Fibroblast of lung (primary cell): ENCODE measurements at places on chromosomes 12 and 14. TPM values are rescaled to one million over a fixed set of nuclear protein-coding genes. Genes with fewer than 3 reads are reported as not detected.

DNA sequence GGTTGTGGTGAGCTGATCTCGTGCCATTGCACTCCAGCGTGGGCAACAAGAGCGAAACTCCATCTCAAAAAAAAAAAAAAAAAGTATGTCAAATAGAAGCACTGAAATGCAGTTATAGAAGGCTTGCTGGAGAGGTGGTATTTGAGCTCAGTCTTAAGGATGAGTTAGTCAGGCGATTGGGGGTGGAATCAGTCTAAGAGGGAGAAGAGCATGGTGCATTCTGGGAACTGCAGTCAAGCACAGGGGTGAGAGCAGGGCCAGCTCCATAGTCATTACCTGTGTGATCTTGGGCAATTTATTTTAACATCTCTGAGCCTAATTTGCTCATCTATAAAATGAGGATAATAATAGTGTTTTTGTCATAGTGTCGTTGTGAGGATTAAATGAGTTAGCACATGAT is 5.9 kb upstream of the GNB3 start:
- peaks cover 40% of the 10 kb centered on the region for H3K36me3 ChIP-seq
- no peaks in the 10 kb centered on the region for H3K27me3 ChIP-seq
- H3K4me1 ChIP-seq: peaks cover 3% of the 10 kb centered on the region
- no peak overlapping the region for H3K4me3 ChIP-seq

DNA sequence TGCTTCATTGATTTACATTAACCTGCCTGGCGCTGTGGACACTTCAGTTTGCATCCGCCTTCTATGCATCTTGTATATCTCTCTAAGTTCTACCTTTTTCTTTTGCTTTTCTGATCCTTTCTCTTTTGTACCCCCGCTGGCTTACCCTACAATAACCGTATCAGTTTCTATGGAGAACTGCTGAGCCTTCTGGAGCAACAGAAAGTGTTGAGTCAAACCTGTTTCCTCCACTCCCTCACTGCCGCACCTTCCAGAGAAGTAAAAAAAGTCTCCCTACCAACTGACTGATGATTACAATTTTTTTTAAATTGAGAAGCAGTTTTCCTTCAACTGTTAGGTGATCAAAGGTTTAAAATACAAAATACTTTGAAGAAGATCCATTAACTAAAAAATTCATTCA is 17.4 kb downstream of the EXD2 start:
- no peak overlapping the region for H3K4me3 ChIP-seq
- no peaks in the 10 kb centered on the region for H3K27me3 ChIP-seq
- no peak overlapping the region for H3K27ac ChIP-seq
- H3K36me3 ChIP-seq: no peaks in the 10 kb centered on the region

- no peak overlapping the region for H3K27ac ChIP-seq
- no peaks in the 10 kb centered on the region for H3K4me1 ChIP-seq
- DNase-seq: peak; percentile 60
- no peaks in the 10 kb centered on the region for H3K27me3 ChIP-seq
These were observed 8.2 kb upstream of the RPS6KA5 start for GRCh38 chr14:91068642-91069041.

GRCh38 chr12:31687101-31687527 is 27.6 kb downstream of the ETFBKMT start:
- no peak overlapping the region for H3K27ac ChIP-seq
- H3K36me3 ChIP-seq: no peaks in the 10 kb centered on the region
- no peaks in the 10 kb centered on the region for H3K4me1 ChIP-seq
- no peak for DNase-seq
- H3K4me3 ChIP-seq: no peak overlapping the region
- no peaks in the 10 kb centered on the region for H3K27me3 ChIP-seq

DNA sequence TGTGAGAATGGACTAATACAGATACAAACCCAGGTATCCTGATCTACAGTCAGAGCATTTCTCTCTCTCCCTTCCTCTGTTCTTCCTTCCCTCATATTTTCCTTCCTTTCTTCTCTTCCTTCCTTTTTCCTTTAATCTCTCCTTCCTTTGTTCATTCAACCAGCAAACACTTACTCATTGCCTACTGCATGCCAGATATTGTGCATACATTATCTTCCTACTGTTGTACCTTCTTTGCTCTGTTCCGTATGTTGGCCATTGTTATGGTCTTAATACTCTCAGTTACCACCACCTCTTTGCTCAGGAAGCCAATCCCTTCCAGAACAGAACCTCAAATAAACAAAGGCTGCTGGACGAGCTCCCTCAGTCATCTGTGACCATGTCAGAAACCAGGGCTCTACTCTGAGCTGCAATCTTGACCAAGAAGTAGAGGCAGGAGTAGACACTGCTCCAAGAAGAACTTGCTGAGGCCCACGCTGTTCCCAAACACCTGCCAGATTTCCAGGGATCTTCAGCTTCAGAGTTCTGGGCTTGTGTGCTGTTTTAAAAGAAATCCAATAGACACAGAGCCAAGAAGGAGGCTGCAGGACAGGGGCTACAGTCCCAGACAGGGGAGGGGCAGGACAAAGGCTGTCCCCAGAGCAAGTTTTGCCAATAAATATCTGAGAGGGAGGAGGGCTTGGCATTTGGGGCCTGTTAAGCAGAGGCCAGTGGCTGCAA is 526.7 kb upstream of the TBX3 start:
- no peaks in the 10 kb centered on the region for H3K27me3 ChIP-seq
- H3K27ac ChIP-seq: no peak overlapping the region
- no peak overlapping the region for H3K4me3 ChIP-seq

DNA sequence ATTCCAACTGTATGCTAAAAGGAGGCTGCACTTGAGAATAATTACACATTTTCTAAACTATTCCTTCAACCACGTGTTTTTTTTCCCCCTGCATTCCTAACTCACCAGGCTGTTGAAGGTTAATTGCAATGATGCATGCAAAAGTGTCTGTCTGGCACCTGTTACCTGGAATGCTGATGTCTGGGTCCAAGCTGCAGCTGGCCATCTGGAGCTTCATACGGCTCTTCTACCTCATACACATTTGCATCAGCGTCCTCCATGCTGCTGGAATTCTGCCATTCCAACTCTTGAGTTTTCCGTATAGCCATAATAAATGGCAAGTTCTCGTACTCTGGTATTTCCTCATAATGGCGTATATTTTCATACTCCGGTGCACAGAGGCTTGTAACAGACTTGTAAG is 8.6 kb downstream of the FGD6 start:
- no peak overlapping the region for H3K27ac ChIP-seq
- no peak overlapping the region for H3K4me3 ChIP-seq
- H3K4me1 ChIP-seq: peaks cover 18% of the 10 kb centered on the region
- DNase-seq: no peak
- no peaks in the 10 kb centered on the region for H3K27me3 ChIP-seq
- no peaks in the 10 kb centered on the region for H3K36me3 ChIP-seq

GRCh38 chr14:64707661-64708060 is 3.4 kb downstream of the PLEKHG3 start:
- H3K4me3 ChIP-seq: no peak overlapping the region
- no peak overlapping the region for H3K27ac ChIP-seq
- H3K4me1 ChIP-seq: peaks cover 13% of the 10 kb centered on the region
- peaks cover 9% of the 10 kb centered on the region for H3K27me3 ChIP-seq
- no peaks in the 10 kb centered on the region for H3K36me3 ChIP-seq

DNA sequence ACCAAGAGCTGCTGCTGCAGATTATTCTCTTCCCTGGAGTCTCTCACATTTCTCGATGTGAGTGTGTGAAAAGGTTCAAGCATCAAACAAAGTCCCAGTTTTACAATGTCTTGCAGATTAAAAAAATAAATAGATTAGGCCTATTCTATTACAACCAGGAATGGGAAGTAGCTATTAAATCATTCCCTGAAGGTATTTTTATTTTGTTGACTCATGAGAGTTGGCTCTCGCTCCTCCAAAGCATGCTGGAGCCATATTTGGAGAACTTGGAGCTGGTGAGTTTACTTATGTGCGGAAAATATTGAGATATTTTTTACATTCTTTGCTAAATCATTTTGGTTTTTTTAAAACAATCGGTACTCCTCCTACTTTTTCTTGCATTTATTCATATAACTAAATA is 572.3 kb downstream of the ETNK1 start:
- DNase-seq: peak; percentile 31
- H3K36me3 ChIP-seq: no peaks in the 10 kb centered on the region
- no peak overlapping the region for H3K27ac ChIP-seq
- no peaks in the 10 kb centered on the region for H3K4me1 ChIP-seq
- no peaks in the 10 kb centered on the region for H3K27me3 ChIP-seq

- no peaks in the 10 kb centered on the region for H3K4me1 ChIP-seq
- no peak overlapping the region for H3K27ac ChIP-seq
- no peak overlapping the region for H3K4me3 ChIP-seq
- no peaks in the 10 kb centered on the region for H3K36me3 ChIP-seq
These were observed 44.5 kb upstream of the ESRRB start for GRCh38 chr14:76331328-76332011.

DNA sequence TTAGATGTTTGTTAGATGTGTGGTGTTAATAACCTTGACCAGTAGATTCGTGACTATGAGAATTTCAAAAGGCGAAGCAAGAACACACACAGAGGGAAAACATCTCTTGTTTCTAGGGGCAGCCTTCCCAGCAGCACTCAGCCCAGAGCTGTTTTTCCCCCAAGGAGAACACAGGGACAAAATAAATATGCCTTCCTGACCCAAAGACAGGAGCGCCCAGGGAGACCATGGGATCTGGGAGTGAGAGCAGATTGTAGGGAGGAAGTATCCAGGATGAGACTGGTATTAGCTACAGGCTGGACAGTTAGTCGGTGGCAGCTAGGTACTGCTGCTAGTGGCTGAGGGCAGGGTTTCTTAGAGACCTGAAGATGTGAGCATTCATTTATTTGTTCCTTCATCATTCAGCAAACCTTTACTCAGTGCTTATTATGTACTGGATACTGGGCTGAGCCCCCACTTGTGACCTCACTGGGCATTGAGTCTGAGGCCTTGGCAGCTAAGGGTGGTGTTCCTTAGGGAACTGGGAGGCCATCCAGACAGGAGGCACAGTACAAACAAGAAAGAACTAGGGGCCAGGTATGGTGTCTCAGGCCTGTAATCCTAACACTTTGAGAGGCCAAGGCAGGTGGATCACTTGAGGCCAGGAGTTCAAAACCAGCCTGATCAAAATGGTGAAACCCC is 469.8 kb downstream of the ZFP36L1 start:
- no peaks in the 10 kb centered on the region for H3K4me1 ChIP-seq
- DNase-seq: no peak
- H3K27ac ChIP-seq: no peak overlapping the region
- H3K36me3 ChIP-seq: no peaks in the 10 kb centered on the region
- no peaks in the 10 kb centered on the region for H3K27me3 ChIP-seq

- H3K4me3 ChIP-seq: no peak overlapping the region
- DNase-seq: no peak
- H3K27me3 ChIP-seq: no peaks in the 10 kb centered on the region
- H3K4me1 ChIP-seq: peaks cover 30% of the 10 kb centered on the region
- peaks cover 2% of the 10 kb centered on the region for H3K36me3 ChIP-seq
- no peak overlapping the region for H3K27ac ChIP-seq
These were observed 30.3 kb downstream of the KITLG start for GRCh38 chr12:88549929-88550328.

- peaks cover 6% of the 10 kb centered on the region for H3K4me1 ChIP-seq
- H3K27me3 ChIP-seq: no peaks in the 10 kb centered on the region
- H3K27ac ChIP-seq: no peak overlapping the region
- no peak overlapping the region for H3K4me3 ChIP-seq
- DNase-seq: peak; percentile 68
- H3K36me3 ChIP-seq: no peaks in the 10 kb centered on the region
These were observed 398.2 kb upstream of the PDE3A start for GRCh38 chr12:19970116-19970515.

- H3K27ac ChIP-seq: no peak overlapping the region
- DNase-seq: peak; percentile 88
- H3K4me1 ChIP-seq: no peaks in the 10 kb centered on the region
- H3K4me3 ChIP-seq: no peak overlapping the region
- H3K36me3 ChIP-seq: peaks cover 3% of the 10 kb centered on the region
These were observed 31.1 kb downstream of the ALDH1L2 start for GRCh38 chr12:105053116-105053572.

DNA sequence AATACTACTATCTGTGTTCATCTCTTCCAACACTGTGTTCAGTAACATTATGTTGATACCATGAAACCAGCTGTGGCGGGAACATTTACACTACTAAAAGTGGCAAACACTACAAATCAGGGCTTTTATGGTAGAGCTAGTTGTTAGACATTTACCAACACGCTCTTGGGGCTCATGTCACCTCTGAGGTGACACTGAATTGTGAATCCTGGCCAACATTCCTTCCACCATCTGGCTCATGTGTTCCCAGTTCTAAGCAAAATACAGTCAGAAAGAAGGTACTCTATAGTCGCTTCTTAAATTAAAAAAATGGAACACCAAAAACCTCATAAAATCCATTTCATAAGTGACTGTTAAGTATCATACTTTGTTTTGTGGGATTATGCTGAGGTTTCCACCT is 436.6 kb downstream of the FUT8 start:
- H3K4me3 ChIP-seq: no peak overlapping the region
- no peak for DNase-seq
- H3K27me3 ChIP-seq: no peaks in the 10 kb centered on the region

GRCh38 chr14:72333357-72333756 is 401.1 kb downstream of the RGS6 start:
- H3K36me3 ChIP-seq: no peaks in the 10 kb centered on the region
- no peak overlapping the region for H3K4me3 ChIP-seq
- no peak overlapping the region for H3K27ac ChIP-seq
- H3K27me3 ChIP-seq: no peaks in the 10 kb centered on the region

GRCh38 chr14:69652942-69653684 is 41.7 kb downstream of the SUSD6 start:
- no peaks in the 10 kb centered on the region for H3K27me3 ChIP-seq
- no peak overlapping the region for H3K27ac ChIP-seq
- peak; percentile 47 for DNase-seq

DNA sequence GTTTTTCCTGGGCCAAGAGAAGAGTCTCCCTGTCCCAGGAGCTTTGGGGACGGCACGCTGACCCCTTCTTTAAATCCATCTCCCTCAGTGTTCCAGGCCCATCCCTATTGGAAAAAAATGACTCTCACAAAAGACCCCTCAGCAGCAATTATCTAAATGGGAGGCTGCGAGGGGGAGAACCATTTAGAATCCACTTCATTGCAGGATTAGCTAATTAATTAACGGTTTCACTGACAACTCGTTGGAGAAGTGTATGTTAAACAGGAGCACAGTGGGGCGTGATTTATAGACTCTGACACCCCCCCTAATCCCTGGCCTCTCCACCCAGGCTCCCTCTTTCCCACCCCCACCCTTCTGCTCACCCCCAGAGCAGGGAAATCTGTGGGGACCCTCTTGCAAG is 162.8 kb upstream of the LHX5 start:
- H3K27ac ChIP-seq: no peak overlapping the region
- no peak overlapping the region for H3K4me3 ChIP-seq
- no peaks in the 10 kb centered on the region for H3K36me3 ChIP-seq
- DNase-seq: no peak

The RFX4 gene
- total RNA-seq: not detected in 2 replicates

The GPRC5D gene
- not detected in 2 replicates for total RNA-seq

The CMAS gene
- 19.0 and 24.3 TPM in 2 replicates for total RNA-seq

The CLEC6A gene
- not detected in 2 replicates for total RNA-seq

The STON2 gene
- 34.9 and 52.5 TPM in 2 replicates for total RNA-seq

The TCP11L2 gene
- 48.0 and 82.6 TPM in 2 replicates for total RNA-seq

The TIGAR gene
- 12.3 and 19.5 TPM in 2 replicates for total RNA-seq
